Dorsolateral prefrontal cortex (tissue), 122 donors: ENCODE measurements at places on chromosomes 13 and 19.

- no peak for DNase-seq
Measured at GRCh38 chr13:79486433-79487188, 5.7 kb downstream of the NDFIP2 start.

DNA sequence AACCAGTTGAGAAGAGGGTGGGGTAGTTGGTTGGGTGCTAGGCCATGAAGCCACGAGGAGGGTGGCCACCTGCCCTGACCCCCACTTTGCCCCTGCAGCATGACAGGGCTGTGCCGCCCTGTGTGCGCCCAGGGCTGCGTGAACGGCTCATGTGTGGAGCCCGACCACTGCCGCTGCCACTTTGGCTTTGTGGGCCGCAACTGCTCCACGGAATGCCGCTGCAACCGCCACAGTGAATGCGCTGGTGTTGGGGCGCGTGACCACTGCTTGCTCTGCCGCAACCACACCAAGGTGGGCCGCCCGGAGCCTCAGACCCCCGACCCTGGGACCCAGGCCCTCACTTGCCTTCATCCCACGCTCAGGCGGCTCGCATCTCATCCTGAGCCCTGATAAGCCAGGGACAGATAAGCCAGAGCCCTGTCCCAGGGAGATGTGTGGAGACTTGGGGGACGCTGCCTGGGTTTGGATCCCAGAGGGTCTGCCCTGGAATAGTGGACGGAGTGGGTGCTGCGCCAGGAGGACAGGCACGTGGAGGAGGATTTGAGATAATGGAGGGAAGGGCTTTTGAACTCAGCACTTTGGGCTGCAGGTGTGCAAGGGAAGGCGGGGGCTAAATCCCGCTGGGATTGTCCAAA is 20.5 kb downstream of the CNFN start:
- no peak for DNase-seq

GRCh38 chr19:47510516-47511127 is 4.2 kb downstream of the NAPA start:
- peak; percentile 49 for DNase-seq

DNA sequence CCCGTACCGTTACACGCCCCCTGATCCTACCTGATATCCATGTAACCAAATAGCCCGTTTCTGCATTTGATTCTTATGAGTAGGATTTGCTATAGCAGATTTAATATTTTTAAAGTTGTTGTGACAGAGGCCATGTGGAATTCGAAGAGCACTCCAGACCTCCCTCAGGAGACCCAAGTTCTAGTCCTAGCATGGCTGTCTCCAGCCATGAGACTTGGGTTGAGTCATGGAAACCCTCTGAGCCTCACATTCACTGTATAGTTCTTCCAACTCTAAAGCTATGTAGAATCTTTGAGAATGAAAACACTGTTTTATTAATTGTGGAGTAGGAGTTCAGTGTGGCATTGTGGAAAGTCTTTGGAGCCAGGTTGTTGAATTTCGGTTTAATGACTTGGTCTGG is 8.0 kb upstream of the GPR183 start:
- DNase-seq, result no peak

- peak; percentile 43 for DNase-seq
Measured at GRCh38 chr13:113981194-113981605, 7.3 kb upstream of the C13orf46 start.

GRCh38 chr19:11380653-11381537 is 3.2 kb downstream of the EPOR start:
- DNase-seq, result peak; percentile 95

DNA sequence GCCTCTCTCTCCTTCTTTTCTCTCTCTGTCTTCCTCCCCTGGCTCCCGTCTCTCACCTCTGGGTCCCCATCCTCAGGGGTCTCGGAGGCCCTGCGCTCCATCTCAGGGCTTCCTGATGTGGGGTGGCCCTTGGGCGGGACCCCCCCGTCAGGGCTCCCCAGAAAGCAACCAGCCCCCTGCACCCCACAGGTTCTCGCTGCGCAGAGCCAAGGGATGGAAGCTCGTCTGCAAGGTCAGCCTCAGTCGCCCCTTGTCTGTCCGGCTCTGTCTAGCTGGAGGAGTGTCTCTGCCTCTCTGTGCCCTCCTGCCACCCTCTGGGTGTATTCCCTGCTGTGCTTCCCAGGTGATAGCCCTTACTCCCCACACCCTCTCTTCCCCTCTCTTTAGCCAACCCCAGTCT is at the start of gene SBK3:
Gene SBK3 (minus strand): TSS at position 101 of the 400 bp plus-strand sequence. CDS start 0 bp downstream, at position 101.
- no peak for DNase-seq

DNA sequence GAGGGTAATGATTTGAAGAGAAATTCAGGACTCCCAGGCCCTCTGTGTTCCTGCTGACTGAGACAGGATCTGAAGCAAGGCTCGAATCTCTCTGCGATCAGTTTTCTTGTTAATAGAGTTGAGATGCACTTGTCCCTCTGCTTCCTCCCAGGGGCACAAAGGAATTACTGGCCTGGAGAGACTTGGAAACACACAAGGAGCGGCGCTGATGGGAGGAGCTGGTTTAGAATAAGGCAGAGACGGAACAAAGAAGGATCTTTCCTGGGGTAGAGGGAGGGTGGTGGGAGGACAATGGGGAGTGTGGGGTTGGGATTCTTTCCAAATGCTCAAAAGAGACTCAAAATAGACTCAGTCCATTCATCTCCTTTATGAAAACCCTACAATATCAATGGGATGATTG is 719.1 kb downstream of the UQCRFS1 start:
- DNase-seq, result no peak

GRCh38 chr19:19321141-19321577 is 530 bp downstream of the MAU2 start:
- no peak for DNase-seq

- DNase-seq, result no peak
Measured at GRCh38 chr13:51221674-51222036, 543 bp upstream of the FAM124A start.

DNA sequence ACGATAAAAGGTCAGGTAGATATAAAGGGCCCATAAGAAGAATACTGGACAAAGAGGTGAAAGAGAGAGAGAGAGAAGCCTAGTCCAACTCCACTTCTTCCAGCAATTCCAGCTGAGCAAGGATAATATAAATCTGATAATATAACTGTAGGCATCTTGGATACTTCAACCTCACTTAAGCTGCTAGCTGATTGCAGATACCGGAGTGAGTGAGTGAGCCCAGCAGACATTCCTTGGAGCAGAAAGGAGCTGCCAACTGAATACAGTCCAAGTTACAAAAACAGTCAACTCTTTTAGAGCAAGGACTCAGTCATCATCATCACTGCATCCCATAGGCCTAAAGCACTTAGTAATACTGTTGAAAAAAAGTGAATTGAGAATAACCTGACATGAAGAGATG is 387.6 kb downstream of the SLITRK6 start:
- no peak for DNase-seq

GRCh38 chr13:36332986-36333385 is 13.2 kb downstream of the SPART start:
- no peak for DNase-seq

GRCh38 chr19:4676955-4677731 is 7.0 kb upstream of the MYDGF start:
- DNase-seq, result peak; percentile 35

DNA sequence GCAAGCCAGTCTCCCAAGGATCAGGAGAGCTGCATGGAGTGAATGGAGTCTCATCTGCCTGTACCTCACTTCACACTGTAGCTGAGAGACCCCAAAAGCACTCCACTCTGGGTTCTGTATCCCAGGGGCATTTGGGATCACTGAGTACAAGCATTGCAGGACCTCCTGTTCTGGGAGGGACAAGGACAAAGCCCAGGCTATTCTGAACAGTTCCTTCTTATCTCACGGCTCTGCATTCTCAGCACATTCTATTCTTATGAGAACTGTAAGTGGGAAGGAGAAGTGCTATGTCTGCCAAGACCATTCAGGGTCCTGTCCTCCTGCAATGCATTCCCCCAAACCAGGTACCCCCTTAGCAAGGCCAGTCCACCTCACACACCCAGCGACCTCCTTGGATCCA is 42.8 kb downstream of the RNF6 start:
- DNase-seq, result no peak

DNA sequence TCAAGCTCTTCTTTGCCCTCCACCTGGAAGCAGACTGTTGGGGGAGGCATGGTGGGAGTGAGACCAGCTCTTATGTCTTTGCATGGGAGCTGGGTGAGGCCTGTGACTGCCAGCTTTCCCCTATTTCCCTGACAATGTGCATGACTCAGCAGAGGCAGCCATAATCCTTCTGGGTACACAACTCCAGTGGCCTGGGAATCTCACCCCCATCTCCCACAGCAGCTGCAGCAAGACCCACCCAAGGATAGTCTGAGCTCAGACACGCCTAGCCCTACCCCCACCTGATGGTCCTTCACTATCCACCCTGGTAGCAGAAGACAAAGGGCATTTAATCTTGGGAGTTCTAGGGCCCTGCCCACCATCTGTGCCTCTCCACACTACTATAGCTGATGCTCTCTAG is 41.4 kb upstream of the FGF14 start:
- DNase-seq, result no peak

DNA sequence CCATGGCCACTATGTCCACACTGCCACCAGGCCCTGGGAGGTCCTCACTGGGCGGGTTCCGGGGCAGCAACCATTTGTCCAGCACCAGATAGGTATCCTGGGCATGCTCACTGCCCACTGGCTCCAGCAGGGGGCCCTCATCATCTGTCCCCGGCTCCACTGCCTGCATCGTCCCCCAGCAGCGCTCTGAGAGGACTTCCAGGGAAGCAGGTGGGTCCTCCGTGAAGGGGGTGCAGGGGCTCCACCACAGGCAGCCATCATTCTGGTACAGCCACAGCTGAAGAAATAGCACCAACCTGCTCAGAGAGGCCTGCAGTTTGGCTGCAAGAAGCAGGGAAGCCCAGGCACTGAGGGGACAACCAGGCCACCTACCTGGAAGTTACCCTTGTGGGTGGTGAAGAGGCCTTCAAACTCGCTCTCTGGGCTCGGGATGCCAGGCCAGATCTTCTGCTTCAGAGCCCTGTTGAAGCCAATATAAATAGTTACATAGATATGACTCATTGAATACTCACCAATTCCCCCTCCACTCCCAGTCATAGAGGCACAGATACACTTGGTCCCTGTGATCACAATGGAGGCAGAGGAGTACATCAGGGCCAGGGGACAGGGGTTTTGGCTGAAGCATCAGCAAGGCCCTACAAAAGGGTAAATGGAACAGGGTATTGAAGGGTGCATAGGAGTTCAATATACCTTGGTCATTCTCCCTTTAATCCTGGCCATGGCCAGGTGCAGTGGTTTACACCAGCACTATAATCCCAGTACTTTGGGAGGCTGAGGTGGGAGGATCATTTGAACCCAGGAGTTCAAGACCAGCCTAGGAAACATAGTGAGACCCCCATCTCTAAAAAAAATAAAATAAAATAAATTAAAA is 4.1 kb downstream of the SWSAP1 start:
- DNase-seq, result peak; percentile 47

- DNase-seq, result no peak
Measured at GRCh38 chr19:28905996-28906395, 307.0 kb downstream of the UQCRFS1 start.

GRCh38 chr13:83003185-83003584 is 879.1 kb downstream of the SLITRK1 start:
- no peak for DNase-seq

- no peak for DNase-seq
Measured at GRCh38 chr19:29337029-29337428, 124.1 kb upstream of the UQCRFS1 start.

- no peak for DNase-seq
Measured at GRCh38 chr19:13778398-13778797, 4.1 kb downstream of the C19orf53 start.

DNA sequence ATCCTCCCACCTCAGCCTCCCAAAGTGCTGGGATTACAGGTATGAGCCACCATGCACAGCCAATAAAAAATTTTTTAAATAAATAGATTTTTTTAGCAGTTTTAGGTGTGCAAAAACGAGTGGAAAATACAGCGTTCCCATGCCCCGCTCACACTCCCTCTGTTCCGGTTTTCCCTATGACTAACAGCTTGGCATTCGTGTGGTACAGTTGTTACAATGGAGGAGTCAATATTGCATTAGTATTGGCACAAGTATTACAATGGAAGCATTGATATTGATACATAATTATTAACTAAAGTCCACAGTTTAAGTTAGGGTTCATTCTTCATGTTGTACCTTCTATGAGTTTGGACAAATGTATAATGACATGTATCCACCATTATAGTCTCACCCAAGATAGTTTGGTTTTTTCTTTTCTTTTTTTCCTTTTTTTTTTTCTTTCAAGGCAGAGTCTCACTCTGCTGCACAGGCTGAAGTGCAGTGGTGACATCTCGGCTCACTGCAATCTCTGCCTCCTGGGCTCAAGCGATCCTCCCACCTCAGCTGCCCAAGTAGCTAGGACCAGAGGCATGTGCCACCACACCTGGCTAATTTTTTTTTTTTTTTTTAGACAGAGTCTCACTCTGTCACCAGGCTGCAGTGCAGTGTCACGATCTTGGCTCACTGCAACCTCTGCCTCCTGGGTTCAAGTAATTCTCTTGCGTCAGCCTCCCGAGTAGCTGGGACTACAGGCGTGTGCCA is 15.4 kb upstream of the RAB20 start:
- DNase-seq, result no peak

DNA sequence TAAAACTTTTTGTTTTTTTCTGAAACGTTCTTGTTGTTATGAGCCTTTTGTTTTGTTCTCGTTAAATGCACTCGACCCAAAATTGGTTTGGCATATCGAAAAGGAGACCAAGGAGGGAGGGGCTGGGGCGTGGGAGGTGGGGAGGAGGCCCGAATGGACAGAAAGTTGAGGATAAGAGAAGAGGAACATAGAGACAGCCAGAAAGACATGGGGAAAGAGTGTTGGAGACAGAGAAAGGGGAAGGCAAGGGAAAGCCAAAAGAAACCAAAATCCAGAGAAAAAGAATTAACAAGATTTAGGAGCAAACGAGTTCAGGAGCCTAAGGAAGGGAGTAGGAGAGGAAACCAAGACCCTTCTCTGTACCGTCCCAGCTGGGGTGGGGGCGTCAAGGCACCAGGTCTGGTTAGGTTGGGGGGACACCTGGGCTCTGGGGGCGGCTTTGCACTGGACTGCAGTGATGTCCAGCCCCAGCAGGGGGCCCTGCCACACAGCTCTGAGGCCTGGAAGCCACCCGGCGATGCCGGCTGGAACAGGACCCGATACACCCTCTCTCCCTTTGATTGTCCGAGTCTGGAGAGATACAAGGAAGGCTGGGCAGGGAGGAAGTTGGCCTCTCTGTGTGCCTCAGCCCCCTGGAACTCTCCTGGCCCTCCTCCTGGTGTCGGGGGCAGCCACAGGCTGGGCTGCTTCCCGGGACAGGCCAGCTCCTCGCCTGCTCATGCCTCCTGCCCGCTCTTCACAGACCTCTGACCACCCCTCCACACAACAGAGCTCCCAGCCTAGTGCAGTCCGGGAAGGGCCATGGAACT is 11.6 kb upstream of the ASF1B start:
- DNase-seq, result peak; percentile 78

DNA sequence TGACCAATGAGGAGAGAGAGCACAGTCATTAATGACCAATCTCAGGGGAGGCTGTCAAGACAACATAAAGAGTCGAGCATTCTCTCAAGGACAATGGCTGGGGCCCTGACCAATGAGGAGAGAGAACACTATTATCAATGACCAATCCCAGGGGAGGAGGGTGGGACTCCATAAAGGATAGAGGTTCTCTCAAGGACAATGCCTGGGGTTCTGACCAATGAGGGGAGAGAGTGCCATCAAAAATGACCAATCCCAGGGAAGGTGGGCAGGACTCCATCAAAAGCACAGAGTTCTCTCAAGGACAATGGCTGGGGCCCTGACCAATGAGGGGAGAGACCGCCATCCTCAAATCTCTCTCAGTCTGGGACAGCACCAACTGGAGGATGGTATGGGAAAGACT is 3.3 kb upstream of the KLK11 start:
- DNase-seq, result no peak
